ENCODE measurements at places on chromosomes 4 and X. TPM values are rescaled to one million over a fixed set of nuclear protein-coding genes. Genes with fewer than 3 reads are reported as not detected.

ANXA10 gene
- total RNA-seq = not detected

CSAG1 gene
- not detected for total RNA-seq

MGARP gene
- total RNA-seq = 4.3 TPM

GPRASP3 gene
- 5.3 TPM for total RNA-seq

ANKRD50 gene
- 30.1 TPM for total RNA-seq

SPRY1 gene
- total RNA-seq = 76.3 TPM

RASL11B gene
- 30.0 TPM for total RNA-seq

DNA sequence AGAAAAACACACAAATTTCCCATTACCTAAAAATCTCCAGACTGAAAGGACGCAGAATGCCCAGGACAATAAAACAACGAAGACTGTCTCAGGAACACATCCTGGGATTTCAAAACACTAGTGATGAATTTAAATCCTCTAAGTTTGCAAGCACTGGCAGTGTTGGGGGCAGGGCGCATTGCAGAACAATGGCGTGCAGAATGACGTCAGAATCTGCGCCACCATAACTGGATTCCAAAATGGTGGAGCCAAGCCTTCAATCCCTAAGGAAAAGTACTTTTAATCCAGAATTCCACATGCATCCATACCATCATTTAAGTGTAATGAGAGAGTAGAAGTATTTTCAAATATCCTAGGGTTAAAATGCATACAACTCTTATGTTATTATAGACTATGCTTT, 679.1 kb downstream of the TRIML1 start:
- peaks cover 4% of the 10 kb centered on the region for H3K4me1 ChIP-seq
- H3K36me3 ChIP-seq = peaks cover 3% of the 10 kb centered on the region

DNA sequence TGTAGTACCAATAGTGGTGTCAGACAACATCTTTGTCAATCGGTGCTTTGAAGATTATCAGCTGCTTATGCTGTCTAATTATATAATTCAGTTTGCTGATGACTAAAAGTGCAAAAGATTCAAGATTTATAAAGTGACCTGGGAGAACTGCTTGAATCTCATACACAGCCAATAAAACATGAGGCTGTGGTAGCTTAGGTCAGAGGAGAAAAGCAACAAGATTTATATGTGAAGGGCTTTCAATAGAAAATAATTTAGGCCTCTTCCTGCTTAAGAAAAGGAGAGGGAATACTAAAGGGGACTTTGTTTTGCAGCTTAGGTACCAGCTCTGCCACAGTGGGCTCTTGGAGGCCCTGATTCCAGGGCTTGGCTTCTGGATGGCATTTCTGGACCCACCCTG, 111.0 kb upstream of the MAD2L1 start:
- H3K27ac ChIP-seq = no peak overlapping the region
- H3K4me3 ChIP-seq = no peak overlapping the region
- DNase-seq = no peak
- H3K27me3 ChIP-seq = no peaks in the 10 kb centered on the region
- no peaks in the 10 kb centered on the region for H3K4me1 ChIP-seq

DNA sequence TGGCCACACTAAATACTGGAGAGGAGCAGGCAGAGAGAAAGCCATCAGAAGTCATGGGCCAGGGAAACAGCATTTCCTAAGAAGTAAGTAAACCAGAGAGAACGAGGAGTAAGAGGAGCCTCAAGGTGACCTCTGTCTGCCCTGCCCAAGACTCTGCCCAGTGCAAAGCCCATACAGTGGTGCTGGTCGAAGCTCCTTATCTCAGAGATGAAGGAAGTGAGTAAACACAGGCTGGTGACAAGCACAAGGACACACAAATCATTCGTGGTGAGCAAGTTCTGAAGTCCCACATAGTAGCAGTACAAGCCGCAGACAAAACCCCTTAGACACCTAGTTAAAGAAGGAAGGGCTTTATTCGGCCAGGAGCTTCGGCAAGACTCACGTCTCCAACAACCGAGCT, 62.7 kb downstream of the DCTD start:
- no peak overlapping the region for H3K4me3 ChIP-seq
- no peak for DNase-seq
- no peaks in the 10 kb centered on the region for H3K4me1 ChIP-seq

GRCh38 chr4:165827018-165827417, 46.0 kb upstream of the TLL1 start:
- no peak overlapping the region for H3K4me3 ChIP-seq
- H3K36me3 ChIP-seq = peaks cover 4% of the 10 kb centered on the region
- no peak overlapping the region for H3K27ac ChIP-seq
- DNase-seq = no peak
- no peaks in the 10 kb centered on the region for H3K4me1 ChIP-seq
- H3K27me3 ChIP-seq = no peaks in the 10 kb centered on the region

DNA sequence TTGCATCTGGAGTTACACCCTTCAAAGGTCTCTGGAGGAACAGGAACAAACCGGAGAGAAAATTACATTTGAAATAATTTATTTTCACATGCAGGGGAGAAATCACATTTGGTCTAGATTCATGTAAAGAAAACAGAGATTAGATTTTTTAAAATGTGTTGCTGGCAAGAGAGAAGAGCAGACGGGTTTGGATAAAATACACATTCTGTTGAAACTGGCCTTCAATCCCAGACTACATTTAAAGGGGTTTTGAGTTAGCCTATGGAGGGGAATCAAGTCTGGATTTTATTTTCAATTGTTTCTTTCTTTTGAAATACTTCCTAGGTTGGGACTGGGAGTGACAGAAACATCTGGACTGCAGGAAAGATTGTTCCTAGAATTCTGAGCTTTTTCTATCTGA, 180.8 kb downstream of the NHS start:
- H3K4me1 ChIP-seq = peaks cover 3% of the 10 kb centered on the region
- no peak overlapping the region for H3K4me3 ChIP-seq
- no peaks in the 10 kb centered on the region for H3K27me3 ChIP-seq

GRCh38 chrX:129732857-129733256, 5.9 kb upstream of the XPNPEP2 start:
- DNase-seq = no peak
- H3K27ac ChIP-seq = no peak overlapping the region
- no peaks in the 10 kb centered on the region for H3K4me1 ChIP-seq
- H3K36me3 ChIP-seq = peaks cover 3% of the 10 kb centered on the region
- H3K4me3 ChIP-seq = no peak overlapping the region

GRCh38 chr4:181538431-181538830, 704.8 kb upstream of the TENM3 start:
- no peaks in the 10 kb centered on the region for H3K36me3 ChIP-seq
- no peaks in the 10 kb centered on the region for H3K4me1 ChIP-seq
- no peaks in the 10 kb centered on the region for H3K27me3 ChIP-seq
- H3K4me3 ChIP-seq = no peak overlapping the region
- DNase-seq = no peak

DNA sequence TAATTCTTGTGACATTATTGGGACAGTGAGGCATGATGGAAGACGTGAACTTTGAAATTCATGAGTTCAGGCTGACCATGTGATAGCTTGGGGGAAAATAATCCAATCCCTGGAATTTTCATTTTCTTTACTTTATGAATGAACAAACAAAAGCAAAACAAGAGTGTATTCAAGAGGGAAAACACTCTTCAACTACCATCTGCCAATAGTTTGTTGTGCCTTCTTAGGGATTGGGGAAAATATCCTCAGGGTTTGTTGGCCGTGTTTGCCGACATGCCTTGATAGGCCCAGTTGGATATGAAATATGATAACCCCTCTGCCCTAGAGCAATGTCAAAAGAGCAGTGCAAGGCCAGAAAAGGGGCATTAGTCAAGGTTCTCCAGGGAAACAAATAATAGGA, 80.8 kb upstream of the CLNK start:
- no peaks in the 10 kb centered on the region for H3K4me1 ChIP-seq
- no peak overlapping the region for H3K4me3 ChIP-seq
- H3K27ac ChIP-seq = no peak overlapping the region
- H3K36me3 ChIP-seq = no peaks in the 10 kb centered on the region

GRCh38 chrX:153596981-153597750, 1.8 kb downstream of the CCNQ start:
- H3K4me1 ChIP-seq = no peaks in the 10 kb centered on the region
- no peak for DNase-seq
- H3K4me3 ChIP-seq = no peak overlapping the region
- peaks cover 21% of the 10 kb centered on the region for H3K36me3 ChIP-seq
- H3K27ac ChIP-seq = no peak overlapping the region

DNA sequence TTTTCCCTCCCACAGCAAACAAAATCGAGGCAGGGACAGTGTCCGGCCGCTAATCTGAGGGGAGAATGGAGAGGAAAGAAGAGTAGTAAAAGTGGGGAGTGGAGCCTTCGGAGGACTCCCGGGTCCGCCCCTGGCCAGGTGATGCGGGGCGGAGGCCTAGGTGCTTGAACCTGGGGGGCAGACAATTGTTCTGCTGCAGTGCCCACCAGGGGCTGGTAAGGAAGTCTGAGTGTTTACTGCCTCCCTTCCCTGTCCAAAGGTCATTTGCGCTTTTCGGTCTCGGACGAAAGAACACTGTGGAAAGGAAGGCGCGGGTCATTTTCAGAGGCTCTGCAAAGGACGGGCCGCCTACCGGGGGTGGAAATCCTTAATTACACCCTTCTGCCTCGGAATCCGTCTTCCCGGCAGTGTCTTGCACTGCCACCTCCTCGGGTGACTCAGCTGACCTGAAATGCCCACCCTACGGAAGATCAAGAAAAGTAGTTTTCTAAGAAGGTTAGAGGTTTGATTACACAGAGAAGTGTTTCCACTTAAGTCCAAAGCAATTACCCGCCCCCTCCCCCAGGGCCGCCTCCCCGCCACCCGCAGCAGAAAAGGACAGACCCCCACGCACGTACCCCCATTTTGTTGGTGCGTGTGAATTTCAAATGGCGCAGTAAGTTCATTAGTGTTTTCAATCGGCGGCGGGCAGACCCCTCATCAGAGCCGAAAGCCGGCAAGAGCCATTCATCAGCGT, 99.9 kb upstream of the TENM3 start:
- DNase-seq = no peak
- no peaks in the 10 kb centered on the region for H3K4me1 ChIP-seq
- H3K36me3 ChIP-seq = peaks cover 3% of the 10 kb centered on the region

DNA sequence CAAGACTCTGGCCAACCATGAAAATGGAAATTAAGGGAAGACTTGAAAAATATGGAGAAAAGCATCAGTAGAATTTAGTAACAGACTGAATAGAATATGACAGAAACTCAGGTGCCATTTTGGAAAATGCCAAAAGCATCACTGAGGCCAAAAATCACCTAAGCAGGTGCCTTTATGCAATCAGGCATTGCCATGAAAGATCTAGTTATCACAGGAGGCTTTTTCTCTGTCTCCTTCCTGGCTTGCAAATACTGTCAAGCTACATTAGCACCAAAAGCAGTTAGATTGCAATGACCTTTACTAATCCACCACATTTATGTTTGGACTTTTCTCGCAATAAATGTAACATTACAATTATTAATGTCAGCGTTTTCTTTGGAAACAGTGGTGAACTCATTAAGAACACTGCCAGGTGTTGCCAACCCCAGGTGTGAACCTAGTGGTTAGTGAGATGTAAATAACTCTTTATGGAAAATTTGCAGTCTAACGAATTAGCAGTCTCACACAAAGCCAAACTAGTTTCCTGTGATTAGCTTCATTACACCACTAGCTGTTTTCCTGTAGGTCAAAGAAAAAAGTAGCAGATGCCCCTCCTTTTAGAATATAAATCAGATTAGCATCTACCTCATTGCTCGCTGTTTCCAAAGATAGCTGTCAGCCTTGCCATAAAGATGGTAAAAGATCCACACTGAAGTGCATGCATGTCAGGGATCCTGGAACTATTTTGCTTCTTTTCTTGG, 1568.4 kb upstream of the TENM3 start:
- no peak overlapping the region for H3K4me3 ChIP-seq
- H3K4me1 ChIP-seq = peaks cover 7% of the 10 kb centered on the region
- no peak for DNase-seq
- H3K27ac ChIP-seq = no peak overlapping the region
- no peaks in the 10 kb centered on the region for H3K27me3 ChIP-seq
- H3K36me3 ChIP-seq = no peaks in the 10 kb centered on the region

- peaks cover 5% of the 10 kb centered on the region for H3K36me3 ChIP-seq
- H3K4me1 ChIP-seq = no peaks in the 10 kb centered on the region
- no peak for DNase-seq
Measured at GRCh38 chr4:42371305-42372252, 25.7 kb upstream of the SHISA3 start.

DNA sequence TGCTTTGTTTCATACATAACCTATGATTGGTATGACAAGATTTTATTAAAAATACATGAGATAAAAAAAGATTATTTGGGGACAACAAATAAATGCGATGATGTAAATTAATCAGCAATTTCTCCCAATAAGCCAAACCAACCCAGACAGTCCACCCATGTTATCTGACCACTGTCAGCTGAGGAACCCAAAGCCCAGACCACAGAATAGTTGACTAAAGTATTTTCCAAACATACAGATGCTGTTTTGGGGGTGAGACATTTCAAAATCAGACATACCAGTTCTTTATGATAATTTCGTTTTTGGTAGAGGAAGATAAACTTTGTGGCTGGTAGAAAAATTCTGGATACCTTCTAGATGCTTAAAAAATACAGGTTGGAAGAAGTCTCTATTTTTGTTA, 650.8 kb upstream of the FAM241A start:
- H3K4me3 ChIP-seq = no peak overlapping the region
- no peaks in the 10 kb centered on the region for H3K36me3 ChIP-seq
- H3K4me1 ChIP-seq = no peaks in the 10 kb centered on the region

GRCh38 chr4:187289371-187289770, 565.7 kb upstream of the FAT1 start:
- H3K27me3 ChIP-seq = no peaks in the 10 kb centered on the region
- H3K36me3 ChIP-seq = no peaks in the 10 kb centered on the region
- H3K4me3 ChIP-seq = no peak overlapping the region
- H3K4me1 ChIP-seq = no peaks in the 10 kb centered on the region
- H3K27ac ChIP-seq = no peak overlapping the region

- no peaks in the 10 kb centered on the region for H3K36me3 ChIP-seq
- DNase-seq = no peak
- no peaks in the 10 kb centered on the region for H3K27me3 ChIP-seq
Measured at GRCh38 chr4:16788868-16789267, 109.6 kb downstream of the LDB2 start.

- H3K27me3 ChIP-seq = no peaks in the 10 kb centered on the region
- peaks cover 27% of the 10 kb centered on the region for H3K36me3 ChIP-seq
- H3K4me1 ChIP-seq = no peaks in the 10 kb centered on the region
- H3K27ac ChIP-seq = no peak overlapping the region
- DNase-seq = no peak
Measured at GRCh38 chr4:55351824-55352223, 5.8 kb downstream of the SRD5A3 start.

- no peak overlapping the region for H3K27ac ChIP-seq
- no peaks in the 10 kb centered on the region for H3K36me3 ChIP-seq
- H3K4me1 ChIP-seq = no peaks in the 10 kb centered on the region
- H3K4me3 ChIP-seq = no peak overlapping the region
- H3K27me3 ChIP-seq = no peaks in the 10 kb centered on the region
Measured at GRCh38 chr4:126395664-126396063, 1080.9 kb downstream of the FAT4 start.

GRCh38 chr4:53764761-53765490, 173.6 kb upstream of the LNX1 start:
- no peak for DNase-seq
- H3K4me1 ChIP-seq = no peaks in the 10 kb centered on the region
- H3K27ac ChIP-seq = no peak overlapping the region
- H3K36me3 ChIP-seq = no peaks in the 10 kb centered on the region
- H3K4me3 ChIP-seq = no peak overlapping the region
- H3K27me3 ChIP-seq = no peaks in the 10 kb centered on the region

Measured in H9 (cell line).